SK-MEL-5 (cell line): ENCODE measurements at places on chromosomes 3 and 15. TPM values are rescaled to one million over a fixed set of nuclear protein-coding genes. Genes with fewer than 3 reads are reported as not detected.

CNTN6 gene
- 0.27 and 0.40 TPM in 2 replicates for total RNA-seq

BSN gene
- 0.11 and 0.40 TPM in 2 replicates for total RNA-seq

SEMA3G gene
- 0.40 and 0.43 TPM in 2 replicates for total RNA-seq

SYNM gene
- total RNA-seq = 20.3 and 25.9 TPM in 2 replicates

DNA sequence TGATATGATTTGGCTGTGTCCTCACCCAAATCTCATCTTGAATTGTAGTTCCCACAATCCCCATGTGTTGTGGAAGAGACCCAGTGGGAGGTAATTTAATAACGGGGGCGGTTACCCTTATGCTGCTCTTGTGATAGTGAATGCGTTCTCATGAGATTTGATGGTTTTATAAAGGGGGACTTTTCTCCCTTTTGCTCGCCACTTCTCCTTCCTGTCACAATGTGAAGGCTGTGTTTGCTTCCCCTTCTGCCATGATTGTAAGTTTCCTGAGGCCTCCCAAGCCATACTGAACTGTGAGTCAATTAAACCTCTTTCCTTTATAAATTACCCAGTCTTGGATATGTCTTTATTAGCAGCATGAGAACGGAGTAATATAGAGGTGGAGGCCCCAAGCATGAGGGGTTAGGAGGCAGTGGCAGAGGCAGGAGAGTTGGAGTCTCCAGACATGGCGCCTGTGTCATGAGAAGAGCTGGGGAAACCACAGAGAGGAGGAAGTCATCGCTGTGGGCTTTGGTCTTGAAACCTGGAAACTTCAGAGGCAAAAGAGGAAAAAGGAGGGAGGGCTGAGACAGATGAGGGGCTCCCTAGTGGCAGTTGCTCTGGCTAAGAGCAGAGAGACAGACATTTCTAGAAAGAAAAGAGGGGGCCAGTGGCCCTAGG, 107.8 kb upstream of the VEPH1 start:
- no peak for DNase-seq

GRCh38 chr15:32766101-32766500, 48.3 kb downstream of the GREM1 start:
- DNase-seq = no peak

- DNase-seq = no peak
Observed at GRCh38 chr3:50294492-50295403, 2.5 kb upstream of the IFRD2 start.

GRCh38 chr15:31098491-31098917, 3.0 kb downstream of the TRPM1 start:
- no peak for DNase-seq

- no peak for DNase-seq
Observed at GRCh38 chr3:3589715-3590130, 209.5 kb upstream of the LRRN1 start.

GRCh38 chr3:161083131-161083530, 22.0 kb downstream of the B3GALNT1 start:
- DNase-seq = no peak
